NCI-H1930 (cell line): ENCODE measurements at places on chromosomes 6 and 20.

DNA sequence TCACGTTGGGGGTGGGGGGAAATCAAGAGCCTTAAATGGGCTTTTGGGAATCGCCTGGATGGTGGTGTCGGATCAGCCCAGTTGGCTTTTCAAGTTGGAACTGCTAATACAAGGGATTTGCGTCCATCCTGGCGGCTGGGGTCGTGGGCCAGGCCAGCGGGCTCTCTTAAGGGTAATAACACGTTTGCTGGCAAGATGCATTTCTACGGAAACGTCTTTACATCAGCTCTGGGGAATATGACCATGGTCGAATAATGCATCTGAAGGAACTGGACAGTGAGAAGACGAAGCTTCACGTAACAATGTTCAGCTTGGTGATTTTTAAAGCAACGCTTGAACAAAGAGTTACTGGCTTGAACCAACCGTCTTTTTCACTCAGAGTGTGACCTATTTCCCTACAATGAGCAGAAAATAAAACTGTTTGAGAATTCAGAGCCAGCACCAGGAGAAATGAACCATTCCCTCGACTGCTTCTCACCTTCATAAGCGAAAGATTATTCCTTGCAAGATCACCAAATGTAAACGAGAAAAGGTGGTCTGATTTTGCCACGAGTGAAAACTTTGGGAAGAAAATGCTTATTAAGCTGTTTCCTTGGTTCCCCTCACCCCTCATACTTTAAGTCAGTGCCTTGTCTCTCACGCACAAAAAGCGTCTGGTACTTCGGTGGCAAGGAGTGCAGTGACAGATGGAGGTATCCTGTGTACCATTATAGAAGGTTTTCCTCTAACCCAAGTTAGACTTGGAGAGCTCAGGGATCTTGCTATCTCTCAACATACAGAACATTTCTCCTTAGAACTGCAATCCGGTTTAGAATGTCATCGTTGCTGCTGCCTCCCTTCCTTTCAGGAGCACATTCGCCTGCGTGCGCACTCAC, 1.4 kb upstream of the MARCKS start:
- DNase-seq, result peak; percentile 39

GRCh38 chr6:31614075-31614619, 887 bp upstream of the AIF1 start:
- no peak for DNase-seq

GRCh38 chr6:143288923-143289322, 161.6 kb downstream of the ADAT2 start:
- no peak for DNase-seq

GRCh38 chr20:58175425-58175824, 53.0 kb downstream of the ANKRD60 start:
- no peak for DNase-seq

- no peak for DNase-seq
These were observed 57.0 kb downstream of the KIF13A start for GRCh38 chr6:17930321-17930993.

DNA sequence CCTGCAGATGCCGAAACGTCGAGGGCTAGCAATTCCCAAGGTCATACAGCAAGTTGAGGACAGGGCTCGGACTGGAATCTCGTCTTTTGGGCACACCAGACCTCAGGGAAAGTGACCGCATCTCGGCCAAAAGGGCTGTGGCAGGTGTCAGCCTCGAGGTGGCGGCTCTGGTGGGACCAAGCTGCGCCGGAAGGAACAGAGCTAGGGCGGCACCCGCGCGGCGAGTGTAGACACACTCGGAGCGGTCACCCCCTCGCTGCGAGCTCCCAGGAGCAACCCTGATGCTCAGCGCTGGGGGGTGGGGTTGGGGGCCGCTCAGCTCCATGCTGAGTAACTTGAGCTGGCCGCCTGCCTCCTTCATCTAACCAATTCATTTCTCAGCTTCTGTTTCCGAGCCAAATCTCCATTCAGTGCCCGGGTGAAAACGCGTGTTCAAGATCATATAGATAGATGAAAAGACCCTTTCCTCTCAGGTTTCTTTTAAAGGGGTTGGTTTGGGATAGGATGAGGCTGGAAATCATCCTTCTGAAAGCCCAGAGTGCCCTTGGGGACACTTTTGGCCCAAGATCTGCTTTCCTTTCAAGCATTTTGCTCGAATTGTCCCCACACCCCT, 2.2 kb upstream of the TUBB2B start:
- peak; percentile 37 for DNase-seq

GRCh38 chr6:108159981-108160380, 5.8 kb upstream of the NR2E1 start:
- DNase-seq, result no peak

DNA sequence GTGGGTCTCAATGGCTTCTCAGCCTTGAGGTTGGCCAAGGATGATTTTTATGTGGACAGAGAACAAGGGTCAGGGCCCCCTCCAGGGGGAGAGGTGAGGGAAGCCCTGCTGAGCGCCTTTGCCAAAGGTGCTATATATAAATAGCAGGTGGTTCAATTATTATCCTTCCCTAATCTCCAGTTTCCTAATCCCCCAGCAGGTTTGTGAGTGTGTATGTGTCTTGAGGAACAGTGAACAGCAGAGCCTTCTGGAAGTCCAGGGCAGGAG, 3.2 kb upstream of the SIRPA start:
- DNase-seq, result no peak

GRCh38 chr6:26025894-26026832, 61.1 kb upstream of the HFE start:
- DNase-seq, result peak; percentile 91

GRCh38 chr6:17291778-17292177, 10.6 kb downstream of the RBM24 start:
- no peak for DNase-seq

DNA sequence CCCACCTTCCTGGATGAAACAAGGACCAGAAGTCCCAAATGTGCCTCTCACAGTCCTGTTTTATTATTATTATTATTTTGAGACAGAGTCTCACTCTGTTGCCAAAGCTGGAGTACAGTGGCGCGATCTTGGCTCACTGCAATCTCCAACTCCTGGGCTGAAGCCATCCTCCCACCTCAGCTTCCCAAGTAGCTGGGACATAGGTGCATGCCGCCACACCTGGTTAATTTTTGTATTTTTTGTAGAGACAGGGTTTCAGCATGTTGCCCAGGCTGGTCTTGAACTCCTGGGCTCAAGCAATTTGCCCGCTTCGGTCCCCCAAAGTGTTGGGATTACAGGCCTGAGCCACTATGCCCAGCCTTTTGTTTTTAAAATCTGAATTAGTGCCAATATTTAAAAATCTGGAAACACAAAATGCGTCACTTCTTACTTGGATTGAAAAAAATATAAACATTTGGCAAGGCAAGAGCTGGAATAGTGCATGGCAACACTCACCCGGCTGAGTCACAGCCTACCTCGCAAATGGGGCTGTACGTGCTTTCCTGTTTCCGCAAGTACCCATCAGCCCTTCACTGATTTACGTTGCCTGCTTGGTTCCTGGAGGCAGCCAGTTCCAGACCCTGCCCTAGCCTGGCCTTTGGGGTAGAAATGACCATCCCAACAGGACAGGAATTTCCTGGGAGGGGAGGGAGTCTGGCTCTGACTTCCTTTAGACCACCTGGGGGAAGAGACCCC, 6.3 kb downstream of the SDCBP2 start:
- DNase-seq, result no peak

- no peak for DNase-seq
These were observed 248.7 kb downstream of the C6orf118 start for GRCh38 chr6:165060720-165061119.

GRCh38 chr6:52662031-52662430, 8.9 kb upstream of the TMEM14A start:
- DNase-seq, result no peak

DNA sequence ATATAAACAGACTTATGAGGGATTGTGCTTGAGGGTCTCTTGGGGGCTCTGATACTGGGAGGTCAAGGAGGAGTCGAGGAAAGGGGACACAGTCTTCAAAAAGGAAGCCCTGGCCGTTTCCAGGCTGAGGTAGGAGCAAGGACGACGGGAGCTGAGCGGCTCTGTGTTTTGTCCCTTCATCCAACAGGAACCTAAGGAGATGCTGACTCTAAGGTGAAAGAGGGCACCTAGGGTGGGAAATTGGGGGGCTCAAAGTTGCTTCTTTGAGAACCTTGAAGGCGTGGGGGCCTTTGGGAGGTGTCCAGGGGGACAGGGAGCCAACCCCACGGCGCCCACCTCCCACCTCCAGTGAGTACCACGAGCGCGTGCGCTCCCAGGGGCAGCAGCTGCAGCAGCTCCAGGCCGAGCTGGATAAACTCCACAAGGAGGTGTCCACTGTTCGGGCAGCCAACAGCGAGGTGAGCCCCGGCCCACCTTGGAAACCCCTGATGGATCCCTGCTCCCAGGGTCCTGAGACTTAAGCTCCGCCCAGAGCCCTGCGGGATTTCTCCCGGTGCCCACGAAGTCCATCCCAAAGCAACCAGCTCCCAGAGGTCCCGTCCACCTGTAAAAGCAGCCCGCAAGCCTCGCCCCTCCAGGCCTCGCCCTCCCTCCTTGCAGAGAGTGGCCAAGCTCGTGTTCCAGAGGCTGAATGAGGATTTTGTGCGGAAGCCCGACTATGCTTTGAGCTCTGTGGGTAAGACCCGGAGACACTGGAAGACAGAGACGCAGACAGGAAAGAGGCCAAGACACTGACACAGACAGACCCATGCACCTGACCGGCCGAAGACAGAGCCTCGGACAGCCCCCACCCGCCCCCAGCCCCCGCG, 2.9 kb downstream of the SPAG4 start:
- peak; percentile 21 for DNase-seq

GRCh38 chr6:91464201-91464600, 877.3 kb upstream of the MAP3K7 start:
- no peak for DNase-seq

- no peak for DNase-seq
These were observed 217.1 kb upstream of the MARCKS start for GRCh38 chr6:113640051-113640450.

DNA sequence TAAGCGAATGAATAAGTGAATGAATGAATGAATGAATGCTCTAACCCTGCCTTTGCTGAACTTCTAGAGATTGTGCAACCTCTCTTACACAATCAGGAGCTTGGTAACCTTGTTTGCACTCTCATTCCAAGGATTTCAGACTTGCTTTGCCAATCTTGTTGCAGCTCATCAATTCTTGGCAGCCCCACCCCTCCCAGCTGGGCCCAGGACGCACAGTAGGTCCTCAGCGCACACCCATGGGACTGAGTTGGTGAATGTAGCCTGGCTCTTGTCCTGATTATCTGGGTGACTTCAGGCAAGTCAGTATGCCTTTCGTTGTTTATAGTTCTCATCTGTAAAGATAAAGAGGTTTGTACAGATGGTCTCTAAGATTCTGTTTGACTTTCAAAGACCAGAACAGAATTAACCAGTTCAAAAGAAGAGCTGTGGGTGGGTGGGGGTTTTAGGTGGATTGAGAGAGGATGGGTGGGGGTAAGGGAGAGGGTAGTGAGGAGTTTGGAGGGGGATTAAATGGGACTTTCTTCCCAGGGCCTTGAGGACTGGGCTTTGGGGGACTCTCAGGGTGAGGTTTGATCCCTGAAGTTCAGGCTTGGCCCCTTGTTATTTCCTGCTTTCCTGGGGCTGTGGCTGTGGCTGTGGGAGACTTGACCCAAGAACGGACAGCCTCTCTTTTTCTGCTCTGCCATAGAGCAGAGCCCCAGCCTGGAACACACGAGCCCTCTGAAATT, 33.2 kb downstream of the VEGFA start:
- no peak for DNase-seq

DNA sequence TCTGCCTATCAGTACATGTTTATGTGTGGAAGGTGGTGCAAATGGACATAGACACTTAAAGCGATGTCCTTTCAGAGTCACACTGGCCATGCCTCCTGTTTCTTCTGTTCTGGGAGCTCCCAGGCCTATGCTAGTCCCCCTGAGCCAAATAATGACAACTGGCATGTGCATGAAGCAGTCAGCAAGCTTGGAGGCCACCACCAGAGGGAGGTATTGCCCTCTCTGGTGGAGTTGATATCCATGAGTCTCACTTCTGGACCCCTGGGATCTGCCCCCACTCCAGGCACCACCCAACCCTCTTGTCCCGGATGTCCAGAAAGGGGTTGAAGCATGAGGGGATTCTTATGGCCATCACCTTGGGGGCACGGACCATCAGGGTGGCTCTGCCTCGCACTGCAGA, 172.2 kb downstream of the AIG1 start:
- DNase-seq, result peak; percentile 0

- no peak for DNase-seq
These were observed 52.1 kb upstream of the DSP start for GRCh38 chr6:7489376-7489775.

GRCh38 chr6:48315915-48316314, 204.9 kb upstream of the PTCHD4 start:
- DNase-seq, result no peak

DNA sequence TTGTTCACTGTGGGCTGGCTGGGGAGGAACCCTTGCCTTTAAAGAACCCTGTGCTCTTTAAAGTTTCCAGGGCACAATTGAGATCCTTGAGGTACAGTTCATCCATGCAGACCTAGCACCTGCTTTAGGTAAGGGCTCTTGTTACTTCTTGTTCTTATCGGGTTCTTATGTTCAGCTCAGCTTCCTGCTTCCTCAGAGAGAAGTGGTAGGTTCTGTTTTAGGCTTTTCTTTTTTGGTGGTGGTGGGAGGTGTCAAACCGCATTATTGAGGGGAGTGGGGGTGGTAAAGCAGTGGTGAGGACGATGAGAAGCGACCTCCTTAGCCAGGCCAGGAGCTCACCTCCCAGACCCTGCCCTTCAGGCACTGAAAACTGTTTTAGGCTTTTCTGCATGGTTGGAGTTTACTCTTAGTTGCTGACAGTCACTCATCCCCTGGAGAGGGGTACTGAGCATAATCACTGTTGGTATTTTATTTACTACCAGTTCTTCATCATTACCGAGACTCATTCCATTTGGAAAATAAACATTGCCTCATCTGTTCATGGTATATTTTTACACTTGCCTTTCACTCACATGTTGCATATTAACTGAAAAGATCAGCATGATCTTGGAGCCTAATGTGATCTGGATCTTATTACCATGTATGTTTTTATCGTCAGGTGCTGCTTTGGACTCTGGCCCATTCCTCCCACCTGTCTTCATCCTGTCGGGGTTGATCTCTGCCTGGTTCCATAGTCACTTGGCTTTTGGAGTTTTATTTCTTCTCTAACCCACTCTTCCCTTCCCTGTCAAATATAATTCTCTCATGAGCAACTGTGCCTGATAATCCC, 35.4 kb downstream of the SLC16A10 start:
- no peak for DNase-seq

DNA sequence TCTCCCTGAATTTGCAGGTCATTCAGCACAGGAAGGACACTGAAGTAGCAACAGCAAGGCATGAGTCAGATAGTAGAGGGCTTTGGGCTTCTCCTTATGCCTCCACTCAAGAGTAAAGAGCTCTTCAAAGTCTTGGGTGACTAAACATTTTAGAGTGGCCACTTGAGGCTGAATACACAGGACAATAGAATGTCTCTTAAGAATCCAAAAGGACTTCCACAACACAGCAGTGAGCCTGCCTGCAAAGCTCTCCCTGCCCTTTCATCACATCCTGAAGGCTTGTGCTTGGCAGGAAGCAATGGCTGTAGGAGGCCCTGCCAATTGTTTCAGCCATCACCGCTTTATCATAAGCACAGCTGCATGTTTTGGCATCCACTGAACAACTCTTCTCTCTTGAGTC, 36.8 kb downstream of the FOXQ1 start:
- no peak for DNase-seq
